ENCODE measurements at places on chromosomes 12 and 14.
A peak's percentile ranks its signal among the peaks of the same experiment; 100 is the strongest.

GRCh38 chr12:124678421-124678893 lies 111.0 kb upstream of the NCOR2 start:
- no peak for DNase-seq

GRCh38 chr12:47808574-47809365 lies 10.9 kb downstream of the HDAC7 start:
- no peak for DNase-seq

GRCh38 chr14:95877633-95878032 lies 1.0 kb downstream of the TUNAR start:
- no peak for DNase-seq

- no peak for DNase-seq
Measured at GRCh38 chr12:103810111-103810510, 30.9 kb downstream of the NT5DC3 start.

- no peak for DNase-seq
Measured at GRCh38 chr14:35121026-35121886, 534 bp downstream of the PPP2R3C start.

GRCh38 chr12:112149596-112149995 lies 24.2 kb downstream of the TRAFD1 start:
- DNase-seq = no peak

GRCh38 chr12:1826867-1827705 lies 6.7 kb downstream of the LRTM2 start:
- DNase-seq = no peak

DNA sequence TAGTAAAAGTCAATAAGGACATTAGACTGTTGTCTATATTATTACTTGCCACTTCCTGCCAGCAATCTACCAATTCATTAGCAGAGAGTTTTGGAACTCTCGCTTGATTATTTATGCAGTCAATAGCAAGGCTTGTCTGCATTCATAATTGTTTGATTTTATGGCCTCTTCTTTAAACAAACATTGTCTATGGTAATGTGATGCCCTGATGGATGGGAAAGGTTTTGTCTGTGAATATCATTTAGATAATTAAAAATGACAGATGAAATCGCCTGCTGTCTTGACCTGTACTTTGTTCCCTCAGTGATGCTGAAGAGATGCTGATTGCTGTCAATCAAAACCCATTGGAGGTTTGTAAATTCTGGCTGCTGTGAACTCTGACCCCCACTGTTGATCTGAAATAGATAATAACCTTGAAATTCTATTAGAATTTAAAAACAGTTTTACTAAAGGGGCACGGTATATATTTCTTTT lies 455.3 kb downstream of the NPAS3 start:
- no peak for DNase-seq

GRCh38 chr12:121964813-121965643 lies 46.6 kb downstream of the CFAP251 start:
- DNase-seq = no peak

DNA sequence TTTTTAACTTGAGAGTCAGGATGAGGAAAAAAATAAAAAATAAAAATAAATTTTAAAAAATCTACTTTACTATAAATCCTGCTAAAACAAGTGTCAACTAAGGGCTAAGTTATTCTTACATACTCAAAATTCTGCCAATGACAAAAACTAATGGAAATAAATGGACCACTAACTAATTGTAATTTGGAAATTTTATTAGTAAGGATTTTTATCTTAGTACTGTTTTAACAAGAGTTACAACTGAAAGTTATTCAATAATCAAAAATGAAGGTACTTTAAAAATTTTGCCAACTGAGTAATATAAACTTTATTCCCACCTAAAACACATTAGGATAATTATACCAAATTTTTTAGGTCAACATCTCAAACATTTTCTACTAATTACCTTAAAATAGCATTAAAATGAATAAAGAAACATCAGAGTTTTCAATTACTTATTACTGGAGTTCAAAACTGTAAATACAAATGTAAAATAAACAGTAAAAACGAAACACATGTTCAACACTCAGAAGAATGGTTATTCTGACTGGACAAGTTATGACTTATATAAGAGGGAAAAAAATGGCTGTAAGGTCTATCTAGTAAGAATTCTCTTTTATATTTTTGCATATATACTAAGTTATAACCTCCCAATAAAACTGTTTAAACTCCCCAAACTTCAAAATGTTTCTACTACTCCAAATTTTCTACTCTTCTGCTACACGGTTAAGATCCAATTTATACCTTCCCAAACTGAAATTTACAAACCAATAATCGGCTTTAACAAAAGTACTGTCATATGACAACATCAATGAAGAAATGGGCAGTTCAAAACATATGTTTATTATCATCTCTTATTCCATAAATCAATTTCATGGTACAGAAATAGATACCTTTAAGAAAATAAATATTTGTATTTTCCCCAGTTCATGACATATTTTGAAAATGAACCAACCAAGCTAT lies 2.7 kb downstream of the HECTD1 start:
- no peak for DNase-seq

- no peak for DNase-seq
Measured at GRCh38 chr14:35387219-35387618, 17.3 kb downstream of the NFKBIA start.

DNA sequence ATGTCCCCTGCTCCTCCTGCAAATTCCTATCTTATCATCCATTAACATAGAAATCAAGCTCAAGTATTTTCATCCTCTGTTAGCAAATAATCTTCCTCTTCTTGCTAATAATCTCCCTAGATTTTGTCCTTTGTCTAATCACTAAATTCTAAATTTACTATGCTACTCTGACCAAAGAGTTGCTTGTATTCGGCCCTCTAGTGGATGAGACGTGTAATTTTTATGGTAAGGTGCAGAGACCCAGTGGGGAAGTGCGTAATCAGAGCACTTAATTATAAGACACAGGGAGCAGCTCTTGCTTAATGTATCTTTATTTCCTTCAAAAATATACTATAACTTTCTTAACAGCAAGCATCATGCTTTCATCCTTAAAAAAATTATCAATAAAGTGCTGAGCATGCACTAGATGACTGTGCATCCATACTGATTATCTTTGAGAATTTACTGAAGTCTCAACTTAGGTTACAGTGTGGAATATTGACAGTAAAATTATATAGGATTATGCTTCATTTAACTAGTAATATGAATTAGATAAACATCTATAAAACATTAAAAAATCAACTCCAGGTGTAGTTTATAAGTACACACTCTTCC lies 212.6 kb downstream of the SLC16A7 start:
- no peak for DNase-seq

DNA sequence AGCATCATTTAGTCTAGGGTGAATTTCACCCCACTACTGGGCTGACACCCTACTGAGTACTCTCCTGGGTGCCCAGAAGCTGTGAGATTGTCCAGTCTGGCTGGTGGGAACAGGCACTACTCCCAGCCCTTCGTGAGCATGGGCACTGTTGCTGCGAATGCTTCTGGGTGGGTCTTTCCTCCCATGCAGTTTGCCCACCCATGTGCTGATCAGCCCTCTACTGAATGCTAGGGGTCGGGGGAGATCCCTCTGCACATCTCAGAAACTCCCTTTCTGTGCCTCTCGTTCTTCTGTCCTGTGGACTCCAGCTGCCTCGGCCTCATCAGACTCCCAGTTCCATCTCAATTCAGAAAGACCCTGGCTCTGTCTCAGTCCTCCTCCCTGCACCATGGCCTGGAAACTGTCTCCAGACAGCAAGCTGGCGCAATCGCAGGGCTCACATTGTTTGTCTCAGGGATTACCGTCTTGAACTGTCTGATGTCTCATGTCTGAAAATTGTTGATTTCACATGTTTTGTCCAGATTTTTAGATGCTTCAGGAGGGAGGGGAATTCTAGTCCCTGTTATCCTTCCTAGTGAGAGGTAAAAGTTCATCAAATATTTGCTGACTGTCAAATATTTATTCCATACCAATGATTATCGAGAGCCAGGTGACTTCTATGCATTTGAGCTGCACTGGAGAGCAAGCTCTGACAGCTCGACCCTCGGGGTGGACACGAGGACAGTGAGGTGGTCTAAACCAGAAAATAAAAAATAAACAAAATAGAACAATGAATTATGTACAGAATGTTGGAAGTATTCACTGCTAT lies 316.6 kb upstream of the RTL1 start:
- DNase-seq = no peak

GRCh38 chr14:77151918-77152588 lies 10.5 kb upstream of the ZDHHC22 start:
- DNase-seq = peak; percentile 59

DNA sequence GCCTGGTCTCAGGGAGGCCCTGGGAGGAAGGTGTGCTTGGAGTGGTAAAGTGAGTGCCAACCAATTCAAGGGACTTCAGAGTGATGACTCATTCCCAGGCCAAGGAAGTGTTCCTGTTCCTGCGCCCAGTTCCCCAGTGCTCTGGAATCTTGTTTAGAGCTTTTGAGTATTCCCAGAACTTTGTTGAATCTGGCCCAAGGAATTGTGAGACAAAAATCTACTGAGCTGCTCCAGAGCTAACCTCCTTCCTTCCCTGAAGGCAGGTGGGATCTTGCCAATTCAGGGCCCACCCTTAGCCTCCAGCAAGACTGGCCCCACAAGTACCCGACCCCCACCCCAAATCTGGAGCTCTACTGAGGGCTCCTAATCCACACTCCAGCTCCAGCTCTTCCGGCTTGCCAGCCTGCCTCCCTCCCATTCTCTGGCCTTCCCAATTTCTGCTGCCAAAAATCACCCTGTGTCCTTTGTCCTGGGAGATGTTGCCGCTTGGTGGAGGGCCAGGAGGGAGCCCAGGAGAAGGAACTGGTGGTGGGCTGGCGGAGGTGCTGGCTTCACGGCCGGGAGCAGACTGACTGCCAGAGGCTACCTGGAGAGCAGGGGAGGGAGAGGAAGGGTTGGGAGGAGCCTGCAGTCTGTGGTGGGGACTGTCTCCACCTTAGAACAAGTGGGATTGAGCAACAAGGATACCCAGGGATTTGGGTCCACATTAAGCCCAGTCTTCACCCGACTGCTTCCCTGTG lies 2.0 kb upstream of the ATN1 start:
- DNase-seq = peak; percentile 80

GRCh38 chr12:64009321-64010068 lies 165.0 kb downstream of the SRGAP1 start:
- DNase-seq = no peak
